Gastrocnemius medialis (tissue), 4 donors: ENCODE measurements at places on chromosomes 4 and X.

- DNase-seq = no peak
These were observed 109.9 kb downstream of the TLL1 start for GRCh38 chr4:165982934-165983333.

- no peak for DNase-seq
These were observed 8.6 kb downstream of the GALNT7 start for GRCh38 chr4:173177232-173177631.

DNA sequence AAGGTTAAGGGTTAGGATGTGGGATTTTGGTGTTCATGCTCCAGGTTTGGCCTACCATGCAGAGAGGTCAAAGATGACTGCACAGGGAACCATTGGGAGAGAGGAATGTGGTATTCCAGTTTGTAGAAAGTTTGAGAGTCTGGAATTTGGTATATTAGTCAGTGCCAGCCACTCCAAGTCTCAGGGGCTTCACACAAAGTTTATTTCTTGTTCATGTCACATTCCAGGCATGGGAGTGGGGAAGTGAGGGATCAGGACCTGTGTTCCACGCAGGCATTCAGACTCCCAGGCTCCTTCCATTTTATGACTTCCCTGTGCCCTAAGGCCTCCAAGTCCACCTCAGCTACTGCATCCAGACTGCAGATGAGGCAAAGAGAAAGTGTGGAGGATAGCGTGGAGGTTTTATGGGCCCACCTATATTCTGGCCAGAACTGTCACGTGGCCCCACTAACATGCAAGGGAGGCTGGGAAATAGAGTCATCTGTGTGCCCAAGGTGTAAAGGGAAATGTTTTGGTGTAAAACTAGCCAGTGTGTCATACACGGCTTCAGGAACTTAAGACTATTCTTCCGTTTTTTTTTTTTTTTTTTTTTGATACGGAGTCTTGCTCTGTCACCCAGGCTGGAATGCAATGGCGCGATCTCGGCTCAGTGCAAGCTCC lies 140.6 kb upstream of the SCML1 start:
- no peak for DNase-seq

DNA sequence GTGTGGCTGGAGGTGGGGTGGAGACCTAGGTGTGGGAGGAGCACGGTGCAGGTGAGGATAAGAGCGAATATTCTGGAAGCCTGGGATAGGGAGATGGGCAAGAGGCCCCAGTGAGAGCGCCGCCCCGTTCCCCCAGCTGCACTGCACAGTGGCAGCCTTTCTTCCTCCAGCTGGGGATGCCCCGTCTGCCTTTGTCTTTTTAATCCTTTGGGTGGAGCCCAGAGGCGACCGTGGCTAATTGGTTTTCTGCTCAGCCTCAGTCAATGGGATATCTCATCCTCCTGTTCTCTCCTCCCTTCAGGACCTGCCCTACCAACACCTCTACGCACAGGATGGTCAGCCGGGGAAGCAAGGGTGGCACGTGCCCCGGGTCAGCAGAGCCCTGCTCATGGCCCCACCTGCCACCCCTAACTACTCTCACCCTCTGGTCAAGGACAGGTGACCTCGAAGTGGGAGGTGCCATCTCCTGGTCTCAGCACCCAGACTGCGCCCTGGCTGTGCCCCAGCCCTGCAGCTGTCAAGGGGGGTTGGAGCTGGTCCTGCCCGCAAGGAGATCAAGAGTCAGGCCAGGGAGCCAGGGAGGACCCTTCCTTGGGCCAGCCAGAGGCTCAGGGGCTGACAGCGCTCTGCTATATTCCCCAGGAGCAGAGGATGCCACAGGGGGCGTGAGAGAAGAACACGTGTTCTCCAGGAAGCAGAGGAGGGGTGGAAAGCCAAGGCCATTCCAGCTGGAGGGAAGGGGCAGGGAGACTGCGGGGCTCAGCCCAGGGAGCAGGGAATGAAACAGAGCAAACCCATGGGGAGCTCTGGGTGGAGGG lies 64.0 kb downstream of the ADRA2C start:
- DNase-seq = no peak

DNA sequence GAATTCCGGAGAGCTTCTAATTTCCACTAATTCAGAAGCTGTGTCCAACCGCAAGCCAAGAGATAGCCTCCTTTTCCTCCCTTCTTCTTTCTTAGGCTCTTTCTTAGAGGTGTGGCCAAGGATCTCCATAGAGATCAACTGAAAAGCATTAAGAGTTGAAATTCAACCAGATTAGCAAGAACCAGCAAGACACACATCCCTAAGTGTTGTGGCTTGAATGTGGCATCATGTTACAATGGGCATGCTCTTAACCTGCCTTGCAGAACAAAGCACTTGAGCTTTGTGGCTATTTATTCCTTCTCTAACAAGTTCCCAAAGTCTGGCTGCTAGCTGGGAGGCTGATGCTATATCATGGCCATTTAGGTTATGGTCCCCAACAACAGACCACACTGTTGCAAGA lies 10.4 kb downstream of the ANOS1 start:
- no peak for DNase-seq

- no peak for DNase-seq
These were observed 33.5 kb downstream of the NAT8L start for GRCh38 chr4:2092669-2093053.

GRCh38 chr4:183252959-183253358 lies 67.1 kb downstream of the CLDN22 start:
- no peak for DNase-seq

DNA sequence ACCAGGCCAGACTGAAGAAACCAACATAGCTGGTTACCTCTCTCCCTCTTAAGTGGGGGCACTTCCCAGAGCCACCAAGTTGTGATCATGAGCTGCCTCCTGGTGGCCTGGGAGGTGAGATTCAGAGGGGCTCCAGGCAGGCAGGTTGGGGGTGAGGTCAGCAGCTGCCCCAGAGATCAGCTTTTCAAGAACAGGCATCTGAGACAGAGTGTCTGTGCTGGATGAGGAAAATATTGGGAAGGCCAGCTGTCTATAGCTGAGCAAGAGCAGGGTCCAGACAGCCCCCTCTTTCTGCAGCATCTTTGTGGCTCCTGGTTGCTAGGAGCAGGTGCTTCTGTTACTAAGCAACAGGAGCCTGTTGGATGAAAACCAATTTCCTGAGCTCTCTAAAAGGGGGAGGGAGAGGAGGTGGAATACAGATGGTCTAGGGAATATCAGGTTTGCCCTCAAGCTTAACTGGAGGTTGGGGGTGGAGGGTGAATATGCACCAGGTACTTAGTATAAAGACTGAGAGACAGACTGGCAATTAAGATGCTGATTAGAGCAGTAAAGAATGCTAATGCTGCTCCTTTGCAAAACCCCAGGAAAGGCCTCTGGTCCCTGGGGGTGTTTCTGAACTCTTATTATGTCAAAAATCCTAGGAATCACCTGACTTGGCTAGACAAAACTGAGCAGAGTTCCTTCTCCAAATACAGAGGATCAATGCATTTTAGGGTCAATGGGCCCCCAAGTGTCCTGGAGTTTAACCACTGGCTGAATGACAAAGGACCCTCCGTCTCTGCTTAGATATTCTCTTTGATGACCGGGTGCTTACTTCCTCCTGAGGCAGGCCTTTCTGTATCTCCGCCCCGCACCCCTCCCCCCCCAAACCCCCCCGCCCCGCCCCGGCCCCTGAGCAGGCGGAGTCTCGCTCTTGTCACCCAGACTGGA lies 21.4 kb downstream of the ZCCHC13 start:
- DNase-seq = no peak

DNA sequence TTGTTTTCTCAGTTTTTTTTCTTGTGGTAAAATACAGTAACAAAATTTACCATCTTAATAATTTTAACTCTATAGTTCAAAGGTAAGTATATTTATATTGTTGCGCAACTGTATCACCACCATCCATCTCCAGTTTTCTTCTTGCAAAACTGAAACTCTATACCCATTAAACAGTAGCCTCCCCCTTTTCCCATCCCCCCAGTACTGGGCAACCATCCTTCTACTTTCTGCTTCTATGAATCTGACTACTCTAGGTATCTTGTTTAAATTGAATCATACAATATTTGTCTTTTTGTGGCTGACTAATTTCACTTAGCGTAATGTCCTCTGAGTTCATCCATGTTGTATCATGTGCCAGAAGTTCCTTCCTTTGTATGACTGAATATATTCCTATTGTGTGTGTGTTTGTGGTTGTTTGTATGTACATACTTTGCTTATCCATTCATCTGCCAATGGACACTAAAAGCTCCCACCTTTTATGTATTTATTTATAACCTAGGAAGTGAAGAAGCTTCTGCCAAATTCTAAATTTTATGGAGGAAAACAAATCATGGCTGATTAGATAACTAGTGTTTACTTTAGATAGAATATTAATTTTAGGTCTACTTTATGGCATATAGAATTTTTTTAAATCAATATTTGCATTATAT lies 10.0 kb downstream of the ABHD18 start:
- DNase-seq = no peak

- DNase-seq = peak; percentile 20
These were observed 134.9 kb downstream of the SMIM20 start for GRCh38 chr4:26048950-26049349.

DNA sequence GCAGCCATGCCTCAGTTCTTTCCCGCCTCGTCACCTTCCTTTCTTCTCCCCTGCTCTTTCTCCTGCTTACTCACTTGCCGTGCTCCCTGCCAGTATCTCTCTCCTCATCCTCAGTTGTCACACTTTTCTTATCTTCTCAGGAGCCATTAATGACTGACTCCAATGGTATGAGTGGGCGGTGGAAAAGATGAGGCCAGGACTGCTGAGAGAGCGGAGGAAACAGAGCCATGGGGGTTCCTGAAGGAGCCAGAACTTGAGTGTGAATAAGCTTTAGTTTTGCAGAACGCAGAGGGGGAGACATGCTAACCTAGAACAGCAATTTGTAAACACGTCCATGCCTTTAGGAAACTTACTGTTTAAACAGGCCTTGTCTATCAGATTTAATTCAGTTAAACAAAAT lies 126.5 kb downstream of the CHIC2 start:
- DNase-seq = no peak

DNA sequence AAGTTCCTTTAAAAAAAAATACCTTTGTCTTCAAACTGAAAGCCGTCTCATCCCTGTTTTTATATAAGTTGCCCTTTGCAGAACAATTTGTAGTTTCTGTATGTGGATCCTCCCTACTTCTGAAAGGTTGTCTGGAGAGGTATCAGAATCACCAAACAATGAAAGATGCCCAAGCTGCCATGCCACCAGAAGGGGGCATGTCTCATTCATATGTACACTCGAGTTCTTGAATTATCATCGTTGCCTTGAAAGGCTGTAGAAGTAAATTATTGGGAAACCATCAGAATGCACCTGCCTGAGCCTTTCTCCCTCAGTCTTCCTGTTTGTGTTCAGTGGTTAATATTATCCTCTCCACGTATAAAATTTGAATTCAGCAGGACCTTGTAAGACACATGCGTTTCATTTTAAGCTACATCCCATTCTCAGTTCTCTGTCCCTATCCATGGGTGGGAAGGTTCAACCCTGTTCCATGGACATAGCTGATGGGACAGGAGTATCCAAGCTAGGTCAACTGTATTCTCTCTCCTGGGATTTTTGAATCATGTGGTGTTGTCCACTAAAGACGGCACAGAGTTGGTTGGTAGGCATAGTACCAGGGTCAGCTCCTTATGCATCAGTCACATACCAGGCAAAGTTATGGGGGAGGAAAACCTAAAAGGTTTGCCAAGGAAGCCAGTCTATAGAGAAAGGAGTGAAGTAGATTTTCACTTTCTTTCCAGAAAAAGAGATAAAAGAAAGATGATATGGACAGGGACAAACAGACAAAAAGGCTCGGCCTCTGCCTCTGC lies 24.0 kb downstream of the GALNT7 start:
- DNase-seq = no peak
